ENCODE measurements at places on chromosomes 6 and 20. TPM values are rescaled to one million over a fixed set of nuclear protein-coding genes. Genes with fewer than 3 reads are reported as not detected.

- no peak for DNase-seq
Observed at GRCh38 chr6:168103050-168103830, 24.2 kb upstream of the FRMD1 start.

DNA sequence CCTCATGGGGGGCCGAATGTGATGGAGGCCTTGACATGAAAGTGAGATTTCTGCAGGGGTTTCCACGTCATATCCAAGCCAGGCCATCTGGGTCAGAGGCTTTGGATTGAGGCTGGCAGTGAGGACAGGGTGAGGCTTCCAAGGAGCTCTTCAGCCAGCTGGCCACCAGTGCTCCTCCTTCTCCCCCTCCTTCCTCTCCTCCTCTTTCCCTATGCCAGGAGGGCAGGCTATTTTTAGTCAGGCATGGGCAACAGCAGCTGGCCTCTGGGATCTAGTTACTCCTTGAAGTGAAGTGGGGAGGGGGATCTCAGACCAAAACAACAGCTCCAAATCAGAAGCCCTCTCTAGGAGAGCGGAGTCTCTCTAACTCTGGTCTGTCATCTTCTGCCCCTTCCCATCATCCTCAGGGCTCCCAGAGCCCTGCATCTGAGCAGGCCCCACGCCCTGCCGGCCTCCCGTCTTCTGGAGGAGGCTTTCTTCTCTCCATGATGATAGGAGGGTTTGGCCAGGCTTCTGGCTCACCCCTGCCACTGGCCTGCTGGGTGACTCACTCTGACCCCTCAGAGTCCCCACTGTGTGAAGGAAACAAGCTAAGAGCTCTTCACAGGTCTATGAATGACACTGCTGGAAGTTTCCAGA lies 612 bp downstream of the TNNC2 start:
- no peak for DNase-seq

GRCh38 chr6:31049518-31049917 lies 39.2 kb downstream of the MUC22 start:
- no peak for DNase-seq

DNA sequence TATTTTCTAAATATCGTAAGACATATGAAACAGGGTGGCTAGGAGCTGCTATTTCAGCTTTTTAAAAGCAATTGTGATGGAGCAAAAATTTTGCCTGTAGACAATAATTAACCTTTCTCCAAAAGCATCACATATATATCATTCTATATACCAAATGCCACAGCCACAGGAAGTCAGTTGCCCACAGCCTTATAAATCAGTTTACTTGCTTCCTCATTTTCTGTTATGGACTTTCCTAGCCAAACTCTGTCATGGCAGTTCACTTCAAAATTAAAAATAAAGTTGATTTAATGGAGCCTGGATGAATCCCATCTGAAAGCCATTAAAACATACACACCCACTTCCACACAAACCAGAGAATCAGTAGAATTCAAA lies 93.4 kb upstream of the NHSL1 start:
- DNase-seq: no peak

DNA sequence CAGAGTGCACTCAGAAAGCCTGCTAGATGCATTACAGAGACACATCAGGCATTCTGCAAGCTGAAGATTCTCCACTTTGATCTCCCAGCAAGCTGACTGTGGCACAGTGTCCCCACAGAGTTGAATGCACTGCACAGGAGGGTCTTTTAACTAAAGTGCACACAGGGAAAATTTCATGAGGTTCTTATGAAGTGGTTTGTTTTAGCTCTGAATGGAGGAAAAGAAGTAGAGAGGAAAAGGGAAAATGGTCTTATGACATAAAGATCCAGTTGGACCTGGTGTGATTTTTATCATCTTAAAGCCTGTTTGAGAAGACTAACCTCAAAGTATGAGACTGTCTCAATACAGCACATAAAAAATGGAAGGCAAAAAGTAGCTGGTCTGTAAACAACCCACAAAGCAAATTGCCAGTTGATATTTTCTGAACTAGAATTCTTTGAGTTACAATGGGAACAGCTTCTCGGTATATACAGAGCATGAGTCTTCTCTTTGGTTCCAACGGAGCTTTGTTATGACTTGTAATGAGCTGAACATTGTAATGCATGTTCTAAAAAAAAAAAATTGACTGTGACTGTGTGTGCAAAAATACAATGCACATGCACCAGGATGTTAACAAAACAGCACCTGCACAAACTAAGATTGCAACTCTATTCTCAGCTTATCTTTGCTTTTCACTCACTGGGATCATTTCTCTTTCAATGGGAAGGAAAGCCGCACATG lies 383.0 kb upstream of the ID4 start:
- no peak for DNase-seq

- no peak for DNase-seq
Observed at GRCh38 chr6:71289802-71290175, 1.2 kb downstream of the OGFRL1 start.

SNX5 gene
- 131 TPM for polyA plus RNA-seq

DNA sequence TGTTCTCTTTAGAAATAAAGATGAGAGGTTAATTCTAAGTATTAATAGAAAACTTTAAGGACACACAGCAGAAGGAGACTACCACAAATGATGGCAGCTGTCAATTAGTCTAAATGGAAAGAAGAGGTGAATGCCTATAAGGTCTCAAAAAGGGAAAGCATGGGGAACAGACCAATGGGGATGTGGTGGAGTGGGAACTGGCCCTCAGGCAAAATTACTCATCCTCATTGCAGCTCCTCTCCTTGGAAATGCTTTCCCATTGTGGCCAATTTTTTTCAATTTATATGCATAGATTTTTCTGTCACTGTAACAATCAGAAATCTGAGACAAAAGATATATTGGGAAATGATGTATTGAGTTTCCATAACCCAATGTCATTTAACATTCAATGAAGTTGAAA lies 222.9 kb upstream of the DEFB112 start:
- DNase-seq: no peak

- DNase-seq: no peak
Observed at GRCh38 chr6:131549811-131550210, 23.2 kb upstream of the ARG1 start.

GRCh38 chr6:6884193-6884627 lies 223.6 kb upstream of the RREB1 start:
- no peak for DNase-seq

DNA sequence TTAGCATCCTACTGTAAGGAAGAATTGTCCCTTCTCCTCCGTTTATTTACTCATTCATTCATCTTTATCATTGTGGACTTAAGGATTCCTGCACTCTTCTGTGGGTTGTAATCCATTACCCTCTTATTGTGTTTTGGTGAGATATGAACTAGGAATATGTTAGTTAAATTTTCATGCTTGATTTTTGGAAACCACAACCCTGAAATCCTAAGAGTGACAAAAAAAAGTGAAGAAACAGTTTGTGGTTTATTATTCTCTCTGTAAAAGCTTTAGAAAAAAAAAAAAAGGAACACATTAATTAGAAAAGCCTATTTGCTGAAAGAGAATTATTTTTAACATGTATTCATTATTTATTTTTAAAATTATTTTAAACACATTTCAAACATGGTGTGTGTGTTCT lies 36.7 kb upstream of the INSM1 start:
- DNase-seq: no peak

GRCh38 chr6:10084111-10084986 lies 330.5 kb downstream of the TFAP2A start:
- DNase-seq: no peak

GRCh38 chr20:23654000-23654399 lies 16.2 kb upstream of the CST3 start:
- no peak for DNase-seq

DNA sequence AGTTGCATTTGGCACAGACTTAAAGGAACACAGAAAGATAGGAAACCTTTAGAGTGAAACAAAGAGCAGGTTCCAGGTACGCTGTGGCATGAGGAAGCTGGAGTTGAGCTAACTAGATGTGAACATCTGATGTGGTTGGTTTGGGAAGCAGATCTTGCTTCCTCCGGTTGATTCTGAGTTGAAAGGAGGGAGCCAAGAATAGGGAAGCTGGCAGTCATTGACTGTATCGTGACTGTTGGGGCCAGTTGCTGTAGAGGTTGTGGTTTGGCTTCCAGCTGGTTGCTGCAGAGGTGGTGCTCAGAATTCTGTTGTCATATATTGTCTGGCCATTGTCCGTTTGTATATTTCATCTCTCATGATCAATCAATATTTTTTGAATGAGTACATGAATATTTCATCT lies 325.9 kb downstream of the PLCB1 start:
- DNase-seq: no peak

DLK2 gene
- 1.9 TPM for polyA plus RNA-seq

Data from muscle of arm (tissue), 14 donors.